ENCODE measurements at places on chromosomes 5 and 9. TPM values are rescaled to one million over a fixed set of nuclear protein-coding genes. Genes with fewer than 3 reads are reported as not detected.

- no peak overlapping the region for H3K27ac ChIP-seq
- no peak for DNase-seq
- H3K4me1 ChIP-seq = no peaks in the 10 kb centered on the region
- H3K36me3 ChIP-seq = peaks cover 7% of the 10 kb centered on the region
- peaks cover 5% of the 10 kb centered on the region for H3K27me3 ChIP-seq
- peak overlapping the region; percentile 23 for H3K4me3 ChIP-seq
Observed at GRCh38 chr9:94553029-94553938, 1.6 kb upstream of the PCAT7 start.

GRCh38 chr5:170655476-170655875, 128.0 kb upstream of the GABRP start:
- H3K4me1 ChIP-seq = peaks cover 8% of the 10 kb centered on the region
- no peak overlapping the region for H3K27ac ChIP-seq
- DNase-seq = no peak
- no peaks in the 10 kb centered on the region for H3K36me3 ChIP-seq
- no peak overlapping the region for H3K4me3 ChIP-seq
- peaks cover 7% of the 10 kb centered on the region for H3K27me3 ChIP-seq

Gene DRD1
- not detected for total RNA-seq

- H3K36me3 ChIP-seq = no peaks in the 10 kb centered on the region
- no peak for DNase-seq
- no peak overlapping the region for H3K27ac ChIP-seq
- H3K4me3 ChIP-seq = no peak overlapping the region
- H3K27me3 ChIP-seq = no peaks in the 10 kb centered on the region
Observed at GRCh38 chr5:40976836-40977235, 67.5 kb downstream of the C7 start.

DNA sequence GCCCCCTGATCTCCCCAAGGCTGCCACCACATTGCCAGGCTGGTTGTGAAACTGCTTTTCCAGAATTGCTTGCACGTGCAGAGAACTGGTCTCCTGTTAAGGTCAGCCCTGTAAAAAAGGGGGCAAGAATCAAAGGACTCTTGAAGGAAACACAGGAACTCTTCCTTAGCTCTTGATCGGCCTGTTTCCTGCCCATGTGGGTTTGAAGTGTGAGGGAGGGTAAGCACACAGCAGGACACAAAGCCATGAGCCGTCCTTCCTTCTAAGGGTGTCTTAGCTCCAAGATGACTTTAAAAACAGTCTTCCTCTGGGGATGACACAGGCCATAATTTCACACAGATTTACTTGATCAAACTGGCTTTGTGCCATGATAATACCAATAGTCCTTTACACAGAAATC, 36.1 kb downstream of the TEK start:
- no peak for DNase-seq
- peaks cover 3% of the 10 kb centered on the region for H3K36me3 ChIP-seq
- H3K27ac ChIP-seq = no peak overlapping the region
- H3K4me3 ChIP-seq = no peak overlapping the region
- no peaks in the 10 kb centered on the region for H3K27me3 ChIP-seq

DNA sequence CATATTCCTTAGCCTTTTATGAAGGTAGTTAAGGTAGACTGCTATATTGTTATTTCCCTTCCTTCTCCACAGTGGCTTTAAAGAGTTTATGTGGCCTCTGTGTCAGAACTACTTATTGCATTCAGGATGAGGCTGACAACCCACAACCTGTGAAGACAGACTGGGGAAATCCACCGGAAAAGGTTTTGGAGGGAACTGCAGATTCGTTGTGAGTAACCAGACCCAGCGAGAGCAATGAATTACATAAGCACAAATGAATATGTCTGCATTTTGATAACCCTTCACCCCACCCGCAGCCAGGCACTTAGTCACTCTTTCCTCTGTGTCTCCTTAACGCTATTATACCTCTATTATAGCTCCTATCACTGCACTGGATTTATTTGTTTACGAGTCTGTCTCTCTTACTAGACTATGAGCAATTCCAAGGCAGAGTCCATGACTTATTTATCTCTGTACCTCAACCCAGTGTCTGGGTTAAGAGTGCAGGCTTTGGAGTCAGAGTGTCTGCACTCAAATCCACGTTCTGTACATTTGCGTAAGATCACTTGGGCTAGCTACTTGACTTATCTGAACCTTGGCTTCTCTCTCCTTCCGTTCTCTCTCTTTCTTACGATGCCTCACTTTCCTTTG, 19.2 kb downstream of the KCTD16 start:
- H3K36me3 ChIP-seq = no peaks in the 10 kb centered on the region
- H3K27me3 ChIP-seq = no peaks in the 10 kb centered on the region
- no peak for DNase-seq
- no peaks in the 10 kb centered on the region for H3K4me1 ChIP-seq

DNA sequence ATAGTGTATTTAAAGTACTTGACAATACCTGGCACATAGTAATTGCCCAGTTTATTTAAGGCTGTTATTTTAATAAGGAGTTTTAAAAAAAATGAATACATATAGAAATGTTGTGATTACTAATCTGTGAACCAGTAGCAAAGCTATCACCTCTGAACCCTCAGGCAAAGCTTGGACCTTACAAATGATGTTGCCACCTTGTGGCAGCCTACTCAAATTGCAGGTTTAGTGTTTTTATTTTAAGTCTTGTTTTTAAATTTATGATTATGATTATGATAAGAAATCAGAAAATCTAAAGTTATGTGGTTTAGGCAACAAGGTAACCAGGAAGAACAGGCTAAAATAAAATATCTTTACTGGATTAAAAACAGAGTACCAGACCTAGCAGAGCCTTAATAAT, 35.8 kb downstream of the PPARGC1B start:
- H3K4me1 ChIP-seq = no peaks in the 10 kb centered on the region
- no peak overlapping the region for H3K4me3 ChIP-seq
- no peaks in the 10 kb centered on the region for H3K27me3 ChIP-seq
- no peak overlapping the region for H3K27ac ChIP-seq
- DNase-seq = no peak

DNA sequence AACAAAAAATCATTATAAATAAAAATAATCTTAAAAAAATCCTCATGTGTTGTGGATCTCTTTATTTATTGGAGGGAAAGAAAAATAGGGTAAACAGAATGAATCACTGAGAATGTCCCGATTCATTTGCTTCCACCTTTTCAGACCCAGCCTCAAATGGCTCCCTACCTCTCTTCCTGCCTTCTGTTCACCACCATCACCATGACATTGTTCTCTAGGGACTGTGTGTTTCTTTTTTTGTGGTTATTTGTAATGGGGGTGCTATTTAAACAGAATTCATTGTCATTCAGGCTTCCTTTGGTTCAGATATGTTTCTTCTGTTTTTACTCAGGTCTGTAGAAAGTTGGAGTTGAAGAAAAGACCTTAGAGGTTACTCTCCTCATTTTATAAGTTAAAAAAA, 198.2 kb downstream of the KIF4B start:
- H3K4me3 ChIP-seq = no peak overlapping the region
- no peak overlapping the region for H3K27ac ChIP-seq
- no peaks in the 10 kb centered on the region for H3K36me3 ChIP-seq
- no peak for DNase-seq

- H3K4me3 ChIP-seq = no peak overlapping the region
- no peak overlapping the region for H3K27ac ChIP-seq
- no peaks in the 10 kb centered on the region for H3K4me1 ChIP-seq
- no peaks in the 10 kb centered on the region for H3K27me3 ChIP-seq
- no peak for DNase-seq
Observed at GRCh38 chr9:13082796-13083195, 196.7 kb downstream of the MPDZ start.

GRCh38 chr9:76366275-76366674, 28.0 kb downstream of the RFK start:
- no peak for DNase-seq
- H3K27me3 ChIP-seq = no peaks in the 10 kb centered on the region
- no peak overlapping the region for H3K27ac ChIP-seq
- H3K4me3 ChIP-seq = no peak overlapping the region

GRCh38 chr9:31799953-31800609, 584.4 kb upstream of the ACO1 start:
- no peaks in the 10 kb centered on the region for H3K27me3 ChIP-seq
- H3K27ac ChIP-seq = no peak overlapping the region
- DNase-seq = no peak
- no peak overlapping the region for H3K4me3 ChIP-seq
- H3K36me3 ChIP-seq = no peaks in the 10 kb centered on the region
- H3K4me1 ChIP-seq = no peaks in the 10 kb centered on the region

Measured in neural crest cell (in vitro differentiated cells).